Jurkat, Clone E6-1 (cell line): ENCODE measurements at places on chromosomes 6 and 20.

- no peak for DNase-seq
Observed at GRCh38 chr20:24970754-24971153, 21.7 kb downstream of the CST7 start.

- no peak for DNase-seq
Observed at GRCh38 chr20:43702502-43702901, 24.3 kb downstream of the GTSF1L start.

GRCh38 chr6:122930252-122931180 is 65.5 kb upstream of the CLVS2 start:
- no peak for DNase-seq

- DNase-seq = no peak
Observed at GRCh38 chr6:130190701-130191690, 31.8 kb downstream of the SAMD3 start.

GRCh38 chr6:88263591-88263990 is 97.4 kb upstream of the CNR1 start:
- DNase-seq = no peak

DNA sequence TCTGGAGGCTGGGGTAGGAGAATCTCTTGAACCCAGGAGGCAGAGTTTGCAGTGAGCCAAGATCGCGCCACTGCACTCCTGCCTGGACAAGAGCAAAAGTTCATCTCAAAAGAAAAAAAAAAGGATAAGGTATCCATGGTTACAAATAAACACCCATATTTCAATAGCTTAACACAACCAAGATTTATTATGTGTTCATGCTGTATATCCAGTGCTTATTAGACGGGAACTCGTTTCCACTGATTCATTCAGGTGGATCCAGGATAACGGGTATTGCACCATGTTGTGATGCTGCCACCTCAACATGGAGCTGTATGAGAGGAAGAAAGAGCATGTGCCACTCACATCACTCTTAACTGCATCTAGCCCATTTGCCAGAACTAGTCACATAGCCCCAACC is 69.1 kb upstream of the HIVEP1 start:
- no peak for DNase-seq

DNA sequence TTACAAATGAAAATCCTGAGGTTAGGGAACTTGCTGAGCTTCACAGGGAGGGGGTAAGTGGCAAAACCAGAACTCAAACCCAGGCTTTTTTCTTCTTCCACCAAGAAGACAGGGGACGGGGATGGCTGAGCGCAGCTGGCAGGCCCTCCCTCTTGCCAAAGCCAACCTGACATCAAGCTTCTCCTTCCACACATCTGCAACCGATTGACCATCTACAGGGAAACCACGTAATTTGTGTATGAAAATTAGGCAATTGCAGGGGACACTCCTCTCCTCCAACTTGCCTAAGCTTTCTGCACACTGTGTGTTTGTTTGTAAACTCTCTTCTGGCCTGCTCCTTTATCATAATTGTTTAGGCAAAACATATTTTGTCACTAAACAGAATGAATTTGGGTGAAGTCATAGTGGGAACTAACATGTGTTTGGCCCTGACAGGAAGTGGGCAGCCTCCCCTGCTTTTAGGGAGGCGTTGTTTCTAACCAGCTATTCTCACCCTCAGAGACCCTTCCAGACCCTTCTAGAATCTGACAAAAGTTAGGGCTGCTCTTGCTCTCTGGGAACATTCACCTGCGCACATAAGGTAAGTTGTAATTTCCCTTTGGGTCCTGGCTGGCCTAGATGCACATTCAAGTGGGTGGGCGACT is 18.9 kb downstream of the ZNF831 start:
- no peak for DNase-seq
